ENCODE measurements at places on chromosomes 6 and 20.

- no peak for DNase-seq
These were observed 543.6 kb downstream of the GRIK2 start for GRCh38 chr6:101937108-101937507.

DNA sequence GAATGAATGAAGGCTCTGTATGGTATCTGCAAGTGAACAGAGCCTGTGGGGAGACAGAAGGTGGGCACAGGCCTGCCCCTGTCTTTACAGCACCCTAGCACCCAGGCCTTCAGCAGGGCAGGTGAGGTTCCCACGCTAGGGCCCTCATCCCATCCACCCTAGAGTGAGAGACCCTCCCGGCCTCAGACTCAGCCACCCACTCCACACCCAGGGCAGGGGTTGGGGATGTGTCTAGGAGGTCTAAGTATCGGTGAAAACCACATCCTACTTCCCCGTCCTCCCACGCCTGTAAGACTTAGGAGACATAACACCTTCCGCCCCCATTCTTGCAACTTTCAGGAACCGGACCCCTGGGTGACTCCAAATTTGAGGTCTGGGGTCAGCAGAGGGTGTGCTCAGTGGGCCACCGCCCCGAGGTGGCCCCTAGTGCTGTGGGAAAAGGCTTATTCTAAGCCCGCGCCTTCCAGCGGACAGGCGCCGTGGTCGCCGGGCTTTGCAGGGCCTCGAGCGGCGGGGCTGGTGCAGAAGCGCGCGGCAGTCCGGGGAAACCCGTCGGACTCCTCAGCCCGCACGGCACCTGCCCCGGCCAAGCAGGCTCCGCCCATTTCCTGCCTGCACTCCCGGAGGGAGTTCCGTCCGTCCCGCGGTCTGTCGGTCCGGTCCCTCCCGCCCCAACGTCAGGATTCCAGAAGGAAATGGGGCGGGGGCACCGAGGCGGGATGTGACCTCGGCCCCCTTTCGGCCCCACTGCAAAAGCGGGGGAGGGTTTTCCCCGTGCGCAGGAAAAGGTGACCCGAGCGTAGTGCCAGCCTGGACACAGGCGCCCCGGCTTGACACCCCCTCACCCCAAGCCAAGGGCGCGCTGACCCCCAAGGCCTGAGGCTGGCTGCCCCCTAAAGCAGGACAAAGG, 868 bp downstream of the SAMD10 start:
- DNase-seq: peak; percentile 82

- no peak for DNase-seq
These were observed 129.0 kb downstream of the EDN3 start for GRCh38 chr20:59429396-59429795.

GRCh38 chr6:169019111-169019510, 234.5 kb downstream of the THBS2 start:
- no peak for DNase-seq

DNA sequence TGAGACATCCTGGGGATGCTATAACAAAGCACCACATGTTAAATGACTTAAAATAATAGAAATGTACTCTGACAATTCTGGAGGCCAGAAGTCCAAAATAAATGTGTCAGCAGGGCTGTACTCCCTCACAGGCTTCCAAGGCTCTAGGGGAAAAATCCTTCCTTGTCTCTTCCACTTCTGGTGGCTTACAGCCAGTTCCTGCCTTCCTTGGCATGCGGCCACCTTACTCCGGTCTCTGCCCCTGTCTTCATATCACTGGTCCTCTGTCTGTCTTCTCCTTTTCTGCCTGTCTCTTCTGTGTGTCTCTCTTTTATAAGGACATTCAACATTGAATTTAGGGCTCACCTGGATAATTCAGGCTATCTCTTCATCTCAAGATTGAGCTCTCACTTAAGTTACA, 155.3 kb upstream of the SYNCRIP start:
- DNase-seq: no peak

- DNase-seq: no peak
These were observed 419.9 kb downstream of the QKI start for GRCh38 chr6:163834226-163834970.

DNA sequence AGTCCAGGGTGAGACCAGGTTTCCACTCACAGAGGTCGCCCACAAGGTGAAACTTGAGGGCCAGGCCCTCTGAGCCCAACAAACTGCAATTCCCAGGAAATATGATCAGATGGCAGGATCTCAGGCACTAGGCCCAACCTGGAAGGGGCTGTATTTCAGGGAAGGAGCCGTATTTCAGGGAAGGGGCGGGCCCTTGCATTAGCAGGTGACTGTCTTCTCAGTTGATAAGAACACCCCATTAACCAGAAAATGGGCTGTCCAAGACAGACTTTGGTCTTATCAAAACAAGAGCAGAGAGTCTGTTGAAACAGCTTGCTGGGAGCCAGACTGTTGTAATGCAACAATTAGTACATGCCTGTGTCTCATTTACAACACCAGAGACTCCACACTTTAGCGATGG, 10.9 kb upstream of the BNIP5 start:
- DNase-seq: peak; percentile 10

DNA sequence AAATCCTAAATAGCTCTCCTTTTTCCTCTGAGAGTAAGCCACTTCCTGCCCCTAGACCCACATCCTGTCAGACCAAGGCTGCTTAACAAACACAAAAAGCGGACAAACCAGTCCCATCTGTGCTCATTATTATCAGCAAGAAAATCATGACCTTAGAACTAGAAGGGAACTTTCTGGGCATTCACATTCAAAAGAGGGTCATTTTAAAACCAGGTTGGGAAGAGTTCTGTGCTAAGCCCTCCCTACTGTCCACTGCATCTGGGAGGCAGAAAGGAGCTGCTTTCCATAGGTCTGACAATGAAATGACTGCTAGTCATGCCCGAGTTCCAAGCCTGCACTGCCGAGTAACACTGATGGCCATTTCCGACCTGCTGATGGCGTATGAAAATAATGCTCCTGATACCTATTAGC, 15.4 kb downstream of the EZR start:
- DNase-seq: peak; percentile 57
